Occipital lobe (tissue), 3 donors: ENCODE measurements at places on chromosomes 1 and 21. TPM values are rescaled to one million over a fixed set of nuclear protein-coding genes. Genes with fewer than 3 reads are reported as not detected.

The CD1D gene
- total RNA-seq = 1.6 TPM

The RHD gene
- total RNA-seq = 0.16 TPM

The ZMYND12 gene
- total RNA-seq = not detected

The ARTN gene
- total RNA-seq = 0.62 TPM

The ATP1A2 gene
- 47.1 TPM for total RNA-seq

The KPRP gene
- not detected for total RNA-seq

The C1orf210 gene
- not detected for total RNA-seq

The RASAL2 gene
- 41.8 TPM for total RNA-seq

The SYCP1 gene
- not detected for total RNA-seq

The LCE1A gene
- not detected for total RNA-seq

The TRIM58 gene
- total RNA-seq = 3.1 TPM

The SLFNL1 gene
- total RNA-seq = 0.94 TPM

The SPATA45 gene
- not detected for total RNA-seq

The PMF1 gene
- 29.2 TPM for total RNA-seq
